Cortex of kidney (tissue), 1 donor: ENCODE measurements at places on chromosomes 3 and 15.

- no peak for DNase-seq
Observed at GRCh38 chr3:30198162-30198561, 408.2 kb upstream of the TGFBR2 start.

DNA sequence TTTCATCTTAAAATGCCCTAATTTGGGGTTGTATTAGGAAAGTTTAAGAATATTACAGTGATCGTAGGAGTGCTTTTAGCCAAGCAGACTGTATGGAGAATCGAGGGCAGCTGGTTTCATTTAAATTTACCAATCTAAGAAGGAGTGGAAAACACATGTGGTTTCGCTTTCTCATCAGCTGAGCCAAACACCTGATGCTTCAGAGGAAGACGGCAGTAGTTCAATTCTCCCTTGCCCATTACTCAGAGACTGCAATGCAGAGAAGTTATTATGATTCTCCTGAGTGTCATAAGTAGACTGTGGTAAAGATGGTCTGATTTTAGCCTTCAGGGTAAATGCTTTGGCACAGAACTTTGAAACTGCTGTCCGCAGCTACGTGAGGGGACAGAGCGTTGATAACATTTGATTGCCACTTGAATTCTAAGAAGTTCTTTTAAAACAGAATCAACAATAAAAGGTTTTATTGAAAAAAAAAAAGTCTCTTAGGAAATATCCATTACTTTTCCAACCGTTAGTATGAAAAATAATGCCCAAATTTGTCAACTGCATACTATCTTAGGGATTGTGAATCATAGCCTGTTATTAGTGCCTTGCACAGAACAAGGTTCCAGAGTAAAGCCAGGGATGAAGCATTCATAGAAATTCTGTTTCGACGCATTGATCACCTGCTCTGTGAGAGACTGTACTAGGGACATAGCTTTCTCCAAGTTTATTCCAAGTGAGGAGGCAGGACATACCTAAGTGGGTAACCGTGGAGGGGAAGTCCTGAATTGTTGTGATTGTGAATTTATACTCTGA lies 25.6 kb downstream of the LYSMD4 start:
- DNase-seq, result no peak

GRCh38 chr3:132561003-132561402 lies 36.1 kb upstream of the ACKR4 start:
- no peak for DNase-seq

- no peak for DNase-seq
Observed at GRCh38 chr3:71944482-71945065, 159.6 kb upstream of the PROK2 start.

GRCh38 chr3:20052851-20053250 lies 12.6 kb downstream of the KAT2B start:
- no peak for DNase-seq

GRCh38 chr3:153615863-153616262 lies 453.8 kb downstream of the RAP2B start:
- DNase-seq, result no peak

DNA sequence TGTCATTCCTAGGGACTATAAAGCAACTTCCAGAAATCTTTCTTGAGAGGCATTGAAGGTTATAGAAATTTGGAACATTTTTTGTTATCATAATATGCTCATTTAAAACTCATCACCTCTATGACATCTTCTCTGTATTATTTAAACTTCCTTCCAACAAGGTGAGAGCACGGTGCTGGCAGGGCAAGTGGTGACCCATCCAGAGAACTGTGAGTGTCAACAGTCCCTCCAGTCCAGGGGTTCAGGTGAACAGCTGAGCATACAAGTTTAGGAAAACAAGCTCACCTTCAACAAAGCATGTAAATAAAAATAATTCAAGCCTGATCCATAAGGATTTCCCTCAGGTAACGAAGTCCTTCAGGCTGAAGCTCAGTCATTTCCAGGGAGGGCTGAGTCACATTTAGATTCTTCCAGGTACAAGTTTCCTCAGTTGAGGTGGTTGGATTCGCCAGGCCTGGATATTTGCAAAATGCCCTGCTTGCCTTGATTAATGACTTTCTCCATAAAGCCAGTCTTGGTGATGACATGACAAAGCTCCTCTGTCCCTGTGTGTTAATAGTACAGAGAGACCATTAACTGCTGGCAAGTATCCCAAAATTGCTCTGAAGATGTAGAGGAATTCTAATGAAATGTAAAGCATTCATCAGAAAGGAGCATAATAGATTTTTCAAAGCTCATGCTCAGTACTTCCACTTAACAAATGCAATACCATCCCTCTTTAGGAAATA lies 263.6 kb upstream of the GADL1 start:
- DNase-seq, result no peak

- no peak for DNase-seq
Observed at GRCh38 chr3:156489462-156489911, 65.4 kb downstream of the SSR3 start.

DNA sequence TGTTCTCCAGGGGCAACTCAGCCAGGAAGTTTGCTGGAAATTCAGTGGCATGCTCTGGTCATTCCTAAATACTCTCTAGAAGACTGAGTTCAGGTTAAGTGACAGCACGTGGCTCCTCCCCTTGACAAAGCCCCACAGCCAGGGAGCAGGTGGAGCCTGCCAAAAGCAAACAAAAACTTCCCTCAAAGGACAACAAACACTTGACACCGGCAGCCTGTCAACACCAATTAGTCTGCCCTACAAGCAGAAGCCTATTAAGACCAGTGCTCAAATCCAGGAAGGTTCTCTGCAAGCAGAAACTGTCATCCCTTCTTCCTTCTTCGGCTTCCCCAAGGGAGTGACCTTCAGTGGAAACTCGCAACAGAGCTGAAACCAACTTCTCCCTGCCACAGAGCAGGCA lies 5.0 kb downstream of the MEX3B start:
- no peak for DNase-seq

- DNase-seq, result no peak
Observed at GRCh38 chr3:120441776-120442175, 9.0 kb downstream of the FSTL1 start.
